ENCODE measurements at places on chromosomes 2 and 18.

GRCh38 chr2:49616800-49617199, 462.5 kb upstream of the FSHR start:
- DNase-seq: peak; percentile 45

GRCh38 chr2:80078290-80079036, 226.1 kb downstream of the LRRTM1 start:
- no peak for DNase-seq

- no peak for DNase-seq
Measured at GRCh38 chr18:74522635-74523548, 11.4 kb upstream of the CNDP1 start.

- no peak for DNase-seq
Measured at GRCh38 chr2:67952066-67952465, 110.7 kb downstream of the C1D start.

GRCh38 chr2:197136452-197136851, 174.1 kb downstream of the ANKRD44 start:
- DNase-seq: no peak

- DNase-seq: no peak
Measured at GRCh38 chr2:99420031-99420430, 69.8 kb downstream of the REV1 start.

DNA sequence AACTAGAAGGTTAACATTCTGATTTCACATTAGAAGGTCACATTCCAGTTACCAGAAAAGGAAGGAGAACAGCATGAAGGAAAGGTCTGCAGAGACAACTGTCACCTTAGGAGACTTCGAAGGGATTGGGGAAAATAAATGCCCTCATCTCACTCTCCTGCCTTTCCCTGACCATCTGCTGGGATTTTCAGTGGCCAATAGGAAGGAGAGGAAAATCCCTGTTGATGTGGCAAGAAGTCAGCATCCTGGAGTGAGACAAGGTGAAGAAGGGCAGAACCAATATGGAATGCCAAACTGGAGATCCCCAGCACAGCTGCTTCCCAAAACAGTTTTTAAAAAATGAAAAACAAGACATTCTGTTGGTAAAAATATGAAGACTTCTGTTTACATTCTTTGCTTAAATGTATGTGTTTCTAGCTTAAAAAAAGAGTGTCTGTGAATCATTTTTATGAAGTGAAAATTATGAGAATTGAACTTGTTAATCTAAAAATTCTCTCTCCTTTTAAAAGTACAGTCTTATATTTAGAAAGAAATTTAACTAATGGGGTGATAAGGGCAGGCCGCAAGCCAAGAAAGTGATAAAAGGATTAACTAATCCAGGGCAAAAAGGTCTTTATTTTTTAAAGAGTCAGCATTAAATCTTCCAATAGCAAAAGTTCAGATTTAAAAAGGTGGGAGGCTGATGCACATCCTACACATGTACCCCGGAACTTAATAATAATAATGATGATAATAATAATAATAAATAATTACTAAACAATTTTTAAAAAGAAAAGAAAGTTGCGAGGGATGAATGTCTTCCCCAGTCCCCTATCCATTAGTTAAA, 160.6 kb upstream of the DOK6 start:
- no peak for DNase-seq

- no peak for DNase-seq
Measured at GRCh38 chr2:102703748-102704147, 58.1 kb upstream of the TMEM182 start.

- DNase-seq: no peak
Measured at GRCh38 chr2:231877533-231878456, 48.4 kb downstream of the NPPC start.

- no peak for DNase-seq
Measured at GRCh38 chr2:139925903-139926302, 1145.7 kb upstream of the NXPH2 start.

DNA sequence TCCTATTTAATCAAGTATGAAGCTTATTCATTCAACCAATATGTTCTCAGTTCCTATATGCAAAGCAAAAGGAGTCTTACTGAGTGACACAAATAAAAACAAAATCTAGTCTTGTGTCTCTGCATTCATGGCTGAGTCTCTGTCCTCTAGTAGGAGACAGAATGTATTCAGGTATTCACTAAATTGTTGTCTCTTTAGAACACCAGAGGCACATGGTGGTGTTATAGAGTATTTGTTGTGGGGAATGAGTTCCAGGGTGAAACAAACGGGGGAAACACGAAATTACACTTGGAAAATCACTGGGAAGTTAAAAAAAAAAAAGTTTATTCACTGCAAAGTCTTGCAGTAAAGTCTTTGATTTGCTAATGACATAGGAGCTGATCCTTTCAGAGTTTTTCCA, 131.7 kb upstream of the FSHR start:
- no peak for DNase-seq

DNA sequence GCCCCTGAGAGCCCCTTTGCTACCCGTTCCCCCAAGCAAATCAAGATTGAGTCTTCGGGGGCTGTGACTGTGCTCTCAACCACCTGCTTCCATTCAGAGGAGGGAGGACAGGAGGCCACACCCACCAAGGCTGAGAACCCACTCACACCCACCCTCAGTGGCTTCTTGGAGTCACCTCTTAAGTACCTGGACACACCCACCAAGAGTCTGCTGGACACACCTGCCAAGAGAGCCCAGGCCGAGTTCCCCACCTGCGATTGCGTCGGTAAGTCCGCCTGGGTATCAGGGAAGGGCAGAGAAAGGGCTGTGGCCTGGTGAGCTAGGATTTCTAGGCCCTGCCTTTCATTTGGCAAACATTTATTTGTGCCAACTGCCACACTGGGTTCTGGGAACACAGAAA, 63.4 kb downstream of the TET3 start:
- no peak for DNase-seq

DNA sequence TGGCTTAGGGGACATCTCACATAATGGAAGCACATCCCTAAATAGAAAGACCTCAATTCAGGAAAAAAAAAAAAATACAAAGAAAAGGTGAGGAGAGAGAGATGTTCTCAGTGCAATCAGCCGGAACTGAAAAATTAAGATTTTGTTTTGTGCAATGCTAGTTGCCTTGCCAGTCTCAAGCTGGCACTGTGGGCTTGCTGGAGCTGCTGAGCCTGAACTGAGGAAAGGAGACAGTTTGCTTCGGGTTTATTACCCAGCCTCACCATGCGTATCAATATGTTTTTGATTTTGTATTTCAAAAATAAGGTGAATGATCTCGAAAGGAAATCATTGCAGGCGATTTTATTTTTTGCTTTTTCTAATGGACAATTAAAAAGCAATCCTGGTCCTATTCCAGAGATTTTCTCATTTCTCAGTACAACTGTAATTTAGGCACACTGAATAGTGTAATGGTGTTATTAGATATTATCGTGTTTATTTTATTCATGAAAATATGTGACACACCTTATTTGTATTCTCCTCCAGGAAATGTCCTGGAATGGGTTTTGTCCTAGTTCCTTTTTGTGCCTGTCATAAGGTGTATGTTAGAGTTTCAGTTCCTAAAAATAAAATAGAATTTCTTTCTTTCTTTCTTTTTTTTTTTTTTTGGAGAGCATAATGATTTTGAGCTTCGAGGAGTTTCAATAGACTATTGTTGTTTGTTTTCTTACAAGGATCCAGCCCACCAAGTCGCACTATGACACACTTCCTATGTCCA, 72.8 kb upstream of the ZEB2 start:
- DNase-seq: no peak

DNA sequence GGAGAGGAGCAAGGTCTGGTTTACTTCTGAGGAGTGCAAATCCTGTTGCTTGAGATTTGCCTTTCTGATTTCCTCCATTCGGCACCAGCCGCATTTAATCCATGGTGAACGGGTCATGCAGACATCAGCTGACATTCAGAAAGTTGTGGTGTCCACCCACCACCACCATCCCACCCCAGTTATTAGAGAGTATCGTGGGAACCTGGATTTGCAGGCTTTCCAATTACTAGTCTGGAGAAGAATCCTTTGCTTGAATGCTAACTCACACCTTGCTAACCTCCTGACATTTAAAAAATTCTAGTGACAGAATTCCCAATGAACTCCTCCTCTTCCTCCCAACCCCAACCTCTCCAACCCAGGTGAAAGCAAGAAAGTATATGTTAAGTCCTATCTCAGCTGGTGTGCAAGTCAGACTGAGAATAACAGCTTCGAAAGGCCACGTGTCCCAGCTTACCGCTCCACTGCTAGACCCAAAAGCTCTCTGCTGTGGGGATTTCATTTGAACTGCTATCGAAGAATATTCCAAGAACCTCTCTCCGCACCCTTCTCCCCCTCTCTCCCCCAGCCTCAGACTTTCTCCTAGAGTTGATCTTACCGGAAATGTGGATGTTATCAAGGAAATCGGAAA, 17.7 kb downstream of the BCL11A start:
- no peak for DNase-seq

DNA sequence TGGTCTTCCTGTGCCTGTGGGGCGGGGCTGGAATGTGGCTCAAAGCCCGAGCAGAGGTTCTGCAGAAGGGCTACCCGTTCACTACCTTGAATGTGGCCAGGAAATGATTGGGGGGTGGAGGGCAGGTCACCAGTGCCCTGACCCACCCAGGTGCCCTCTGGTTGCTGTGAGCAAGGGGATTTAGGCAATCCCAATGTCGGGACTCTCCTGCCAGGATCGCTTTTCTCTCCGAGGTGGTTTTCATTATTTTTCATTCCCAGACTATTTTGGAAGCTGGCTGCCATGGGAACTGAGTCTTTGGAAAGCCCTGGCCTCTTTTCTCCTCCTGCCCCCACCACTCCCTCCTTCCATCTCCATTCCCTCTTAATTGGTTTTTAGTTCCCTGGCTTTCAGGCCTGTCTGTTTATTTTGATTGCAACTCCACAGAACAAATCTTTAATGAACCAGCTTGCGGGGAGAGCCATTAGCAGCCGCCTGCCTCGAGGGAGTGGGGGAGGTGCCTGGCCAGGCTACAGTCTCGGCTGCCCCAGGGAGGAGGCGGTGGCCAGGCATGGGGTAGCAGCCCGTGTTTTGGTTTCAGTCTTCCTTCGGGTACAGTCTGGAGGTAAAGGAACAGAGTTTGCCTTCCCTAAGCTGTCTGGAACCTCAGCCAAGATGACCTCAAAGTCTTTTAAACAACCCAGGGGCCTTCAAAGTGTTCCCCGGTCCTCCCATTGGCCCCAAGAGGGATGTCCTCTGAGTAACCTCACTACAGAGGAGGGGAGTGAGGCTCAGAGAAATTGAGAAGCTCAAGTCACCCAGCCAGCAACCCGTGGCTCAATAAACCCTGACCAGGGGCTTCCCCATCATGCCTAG, 114.4 kb upstream of the HAAO start:
- DNase-seq: no peak

- no peak for DNase-seq
Measured at GRCh38 chr2:46774499-46775228, 140.9 kb downstream of the MCFD2 start.

DNA sequence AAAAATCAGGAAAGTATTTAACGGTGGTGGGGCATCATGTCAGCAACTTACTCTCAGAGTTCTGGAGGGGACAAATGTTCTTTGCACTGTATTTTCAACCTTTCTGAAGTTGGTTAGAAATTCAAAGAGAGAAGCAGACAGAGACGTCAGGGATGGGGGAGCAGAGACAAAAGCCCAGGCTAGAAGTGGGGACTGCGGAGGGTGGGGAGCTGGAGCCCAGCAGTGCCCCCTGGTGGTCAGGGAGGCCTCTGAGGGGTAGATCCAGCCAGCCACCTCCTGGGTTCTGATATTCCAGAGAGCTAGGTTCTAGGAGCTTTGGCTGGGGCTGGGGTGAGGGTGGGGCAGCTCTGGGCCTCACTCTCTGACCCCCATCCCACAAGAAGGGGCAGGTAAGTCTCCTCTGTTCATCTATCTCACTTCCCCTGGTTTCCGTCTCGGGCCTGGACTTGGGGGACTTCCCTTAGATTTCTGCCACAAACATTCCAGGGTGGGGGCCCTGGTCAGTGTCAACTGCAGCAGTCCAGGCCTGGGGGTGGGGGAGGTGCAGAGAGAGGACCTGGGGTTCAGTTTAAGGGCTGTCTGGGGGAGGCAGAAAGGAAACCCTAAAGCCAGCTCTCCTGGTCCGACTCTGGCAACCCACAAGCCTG, 8.9 kb downstream of the TNS1 start:
- DNase-seq: no peak

DNA sequence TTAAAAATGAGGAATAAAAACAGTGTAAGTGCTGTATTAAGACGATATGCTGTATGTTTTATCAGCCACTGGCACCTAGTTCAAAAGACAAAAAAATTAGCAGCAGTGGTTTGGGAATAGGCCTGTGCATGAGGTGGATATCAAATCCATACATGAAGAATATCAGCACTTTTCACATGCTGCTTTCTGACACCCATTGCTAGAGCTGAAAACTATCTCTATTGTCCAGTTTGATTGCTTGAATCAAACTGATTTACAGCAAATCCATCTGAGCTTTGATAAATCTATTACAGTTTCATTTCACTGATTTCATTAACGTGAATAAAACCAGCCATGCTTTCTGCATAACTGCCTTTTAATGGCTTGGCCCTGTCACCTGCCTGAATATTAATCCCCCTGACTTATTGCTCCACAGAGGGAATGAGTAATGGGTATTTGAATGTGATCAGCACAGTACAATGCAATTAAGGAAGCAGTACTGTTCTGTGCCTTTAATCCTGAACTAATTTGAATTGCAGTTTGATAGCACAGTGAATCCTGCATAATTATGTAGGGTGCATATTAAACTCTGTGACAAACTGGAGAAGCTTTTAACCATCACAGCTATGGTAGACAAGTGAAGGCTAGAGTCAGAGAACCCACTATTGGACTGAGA, 154.0 kb downstream of the GPD2 start:
- no peak for DNase-seq

- no peak for DNase-seq
Measured at GRCh38 chr2:101253703-101254450, 1.2 kb downstream of the CNOT11 start.

GRCh38 chr18:2564373-2564772, 6.9 kb downstream of the METTL4 start:
- DNase-seq: no peak

GRCh38 chr18:48519431-48520100, 19.3 kb upstream of the CTIF start:
- DNase-seq: no peak

- no peak for DNase-seq
Measured at GRCh38 chr2:108967757-108968156, 21.3 kb downstream of the EDAR start.

- no peak for DNase-seq
Measured at GRCh38 chr18:79933765-79934164, 17.7 kb downstream of the SLC66A2 start.

GRCh38 chr2:219289195-219289536, 10.0 kb downstream of the DNAJB2 start:
- DNase-seq: no peak

DNA sequence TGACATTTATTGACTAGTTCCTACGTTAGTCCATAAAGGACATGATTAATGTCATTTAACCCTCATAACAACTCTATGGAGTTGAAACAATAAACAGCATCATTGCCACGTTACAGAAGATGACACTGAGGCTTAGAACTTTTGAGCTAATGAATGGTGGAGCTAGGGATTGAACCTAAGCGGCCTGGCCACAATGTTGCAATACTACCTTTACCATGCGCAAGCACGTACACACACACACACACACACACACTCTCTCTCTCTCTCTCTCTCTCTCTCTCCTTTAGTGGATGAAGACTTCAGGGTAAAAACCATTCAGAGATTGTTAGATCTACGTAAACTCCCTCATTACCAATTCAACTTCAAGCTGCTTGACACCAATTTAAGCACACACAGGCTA, 875 bp upstream of the MAP3K19 start:
- DNase-seq: no peak

- DNase-seq: no peak
Measured at GRCh38 chr2:209666296-209666695, 105.3 kb upstream of the UNC80 start.
